ENCODE measurements at places on chromosomes 6 and 20.

- no peak for DNase-seq
Measured at GRCh38 chr6:14072084-14072483, 45.5 kb upstream of the CD83 start.

- DNase-seq = no peak
Measured at GRCh38 chr6:36703081-36703606, 5.5 kb downstream of the RAB44 start.

GRCh38 chr20:24489631-24490260 is 20.3 kb downstream of the SYNDIG1 start:
- no peak for DNase-seq

DNA sequence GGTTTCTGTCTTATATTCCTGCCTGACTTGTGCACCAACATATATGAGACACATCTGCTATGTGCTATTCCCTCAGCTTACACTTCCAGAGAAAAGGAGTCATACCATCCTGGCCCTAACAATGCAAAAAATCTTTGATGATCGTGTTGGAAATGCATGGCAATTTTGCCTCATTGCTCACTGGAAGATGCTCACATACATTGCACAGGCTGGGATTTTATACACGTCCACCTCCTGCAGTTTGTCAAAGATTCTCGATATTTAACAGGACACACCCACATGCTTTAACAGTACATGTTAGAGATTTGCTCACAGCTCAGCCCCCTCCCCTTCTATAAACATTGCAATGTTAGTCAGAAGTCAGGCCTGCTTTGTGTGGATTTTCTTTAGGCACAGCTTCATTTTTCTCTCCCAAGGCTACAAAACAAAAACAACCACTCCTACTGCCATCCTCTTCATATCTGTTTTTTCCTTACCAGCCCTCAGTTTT is 66.1 kb downstream of the ADGB start:
- DNase-seq = no peak

DNA sequence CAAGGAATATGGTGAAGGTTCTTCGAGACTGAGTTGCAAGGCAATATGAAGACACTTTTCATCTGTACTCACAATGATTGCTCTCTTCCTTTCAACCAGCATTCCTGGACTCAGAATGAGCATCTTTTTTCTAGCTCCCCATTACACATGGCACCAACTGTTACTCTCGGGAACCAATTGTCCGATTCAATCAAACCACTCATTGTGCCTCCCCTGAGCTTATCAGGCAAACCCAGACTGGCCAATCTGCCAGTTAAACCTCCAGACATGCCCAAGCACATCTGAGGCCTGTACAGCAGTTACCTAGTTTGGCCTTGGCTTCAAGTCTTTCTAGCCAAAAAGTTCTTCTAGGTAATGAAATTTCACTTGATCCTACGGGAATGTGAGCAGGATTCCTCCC is 164.1 kb downstream of the ID4 start:
- no peak for DNase-seq

DNA sequence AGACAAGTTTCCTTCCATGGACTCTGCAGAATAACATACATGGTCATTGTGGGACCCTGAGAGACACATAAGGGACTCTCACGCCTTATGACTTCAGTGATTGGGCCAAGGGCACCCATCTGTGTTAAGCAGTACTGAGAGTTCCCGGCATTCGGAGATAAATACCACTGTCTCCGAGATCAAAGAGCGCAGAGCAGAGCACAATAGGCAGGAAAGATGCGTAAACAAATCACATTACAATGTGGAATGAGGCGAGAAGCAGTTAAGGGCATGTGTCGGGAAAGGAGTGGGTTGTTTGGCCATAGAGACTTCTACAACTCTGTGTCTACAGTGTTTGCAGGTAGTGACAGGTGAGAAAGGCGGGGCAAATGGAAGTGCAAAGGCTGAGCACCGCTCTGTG is 57.6 kb downstream of the NRSN1 start:
- no peak for DNase-seq

DNA sequence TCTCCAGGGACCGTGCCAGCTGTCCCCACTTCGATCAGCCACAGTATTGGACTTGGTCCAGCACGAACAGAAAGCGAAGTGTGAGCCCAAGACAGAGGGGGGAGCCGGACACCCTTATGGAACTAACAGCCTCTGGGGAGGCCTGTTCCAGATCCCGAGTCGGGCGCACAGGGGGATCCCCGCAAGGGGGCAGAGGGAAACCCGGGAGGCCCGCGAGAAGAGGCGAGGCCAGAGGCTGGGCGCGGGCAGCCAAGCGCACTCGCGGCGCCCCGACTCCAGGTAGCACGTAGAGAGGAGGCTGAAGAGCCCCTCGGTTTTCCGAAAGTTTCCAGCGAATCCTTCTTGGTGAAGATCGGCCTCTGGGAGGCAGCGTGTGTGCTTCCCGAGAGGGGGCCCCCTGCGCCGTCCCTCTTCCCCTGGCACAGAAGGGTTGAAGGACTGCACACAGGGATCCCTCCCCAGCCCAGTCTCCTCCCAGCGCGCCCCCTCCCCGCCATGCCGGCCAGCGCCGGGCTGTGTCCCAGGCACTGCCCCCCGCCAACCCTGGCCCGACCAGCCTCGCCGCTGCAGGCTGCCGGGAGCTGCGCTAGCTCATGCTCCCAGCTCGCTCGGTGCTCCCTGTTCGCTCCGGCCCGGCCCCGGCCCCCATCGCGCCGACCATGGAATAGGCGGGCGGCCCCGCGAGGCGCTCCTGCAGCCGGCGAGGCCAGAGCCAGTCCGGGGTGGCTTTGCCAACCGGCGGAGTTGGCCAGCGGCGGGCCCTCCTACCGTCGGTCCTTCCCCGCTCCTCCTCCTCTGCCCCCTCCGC is 577 bp upstream of the SLC24A3 start:
- DNase-seq = no peak

GRCh38 chr6:146423452-146423851 is 120.2 kb upstream of the RAB32 start:
- no peak for DNase-seq

- no peak for DNase-seq
Measured at GRCh38 chr6:66961191-66961590, 1254.2 kb upstream of the EYS start.

- DNase-seq = no peak
Measured at GRCh38 chr20:18666803-18667415, 79.1 kb downstream of the DTD1 start.

Data from epithelial cell of prostate (primary cell).